ENCODE measurements at places on chromosomes 13 and 19.

GRCh38 chr13:49996951-49997895 lies at the start of gene TRIM13:
TRIM13 (plus strand) TSS chr13:49997042; CDS start chr13:50011941, 14,899 bp downstream.
- peak; percentile 76 for DNase-seq

DNA sequence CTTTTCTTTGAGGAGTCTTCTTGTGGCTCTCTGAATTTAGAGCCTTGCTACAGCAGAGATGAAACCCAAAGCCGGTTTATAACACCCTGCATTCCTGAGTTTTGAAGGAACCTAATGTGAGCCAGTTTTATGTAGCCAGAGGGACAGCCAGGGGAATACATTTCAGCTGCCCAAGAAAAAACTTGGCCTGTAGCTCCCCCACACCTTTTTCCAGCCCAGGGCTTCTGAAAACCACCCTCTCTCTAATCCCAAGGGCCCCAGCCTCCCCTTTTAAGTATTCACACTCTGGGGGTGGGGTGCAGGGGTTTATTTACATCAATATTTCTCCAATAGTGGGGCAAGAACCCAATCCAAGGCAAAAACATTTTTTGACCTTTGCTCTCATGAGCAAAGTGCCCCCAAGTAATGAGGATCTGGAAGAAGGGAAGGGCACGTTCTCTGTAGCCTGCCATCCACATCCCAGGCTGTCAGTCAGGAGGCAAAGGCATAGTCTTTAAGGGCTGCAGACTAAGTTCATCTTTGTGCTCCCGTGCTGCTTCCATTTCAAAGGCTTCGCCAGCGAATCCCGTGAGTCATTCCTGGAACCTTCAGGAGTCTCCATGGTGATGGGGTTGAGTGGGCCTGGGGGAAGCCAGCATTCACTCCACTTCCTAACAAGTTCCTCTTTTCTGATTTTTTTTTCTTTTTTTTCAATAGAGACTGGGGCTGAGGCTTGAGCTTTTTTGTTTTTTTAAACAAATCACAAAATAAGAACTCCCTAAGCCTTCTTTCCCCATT lies 33.2 kb upstream of the MEDAG start:
- DNase-seq, result no peak

- no peak for DNase-seq
Observed at GRCh38 chr19:9709305-9709704, 34.4 kb upstream of the ZNF562 start.

DNA sequence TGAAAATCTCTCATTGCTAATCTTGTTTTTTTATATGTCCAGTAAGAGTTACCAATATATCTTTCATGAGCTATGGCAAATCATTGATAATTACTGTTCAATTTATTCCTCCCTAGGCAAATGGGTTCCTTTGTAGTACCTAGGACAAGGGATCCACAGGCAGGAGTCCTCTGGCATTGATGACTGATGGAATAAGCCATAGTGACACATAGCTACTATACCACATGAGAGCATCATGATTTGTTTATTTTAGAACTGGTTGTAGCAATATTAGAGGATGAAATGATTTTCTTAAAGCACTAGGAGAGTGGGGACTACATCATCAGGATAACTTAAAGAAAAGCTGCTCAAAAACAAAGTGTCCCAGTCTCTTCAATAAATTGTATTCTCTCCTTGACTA lies 21.7 kb upstream of the MAB21L1 start:
- no peak for DNase-seq

- no peak for DNase-seq
Observed at GRCh38 chr13:49097374-49097773, 121.7 kb downstream of the FNDC3A start.

DNA sequence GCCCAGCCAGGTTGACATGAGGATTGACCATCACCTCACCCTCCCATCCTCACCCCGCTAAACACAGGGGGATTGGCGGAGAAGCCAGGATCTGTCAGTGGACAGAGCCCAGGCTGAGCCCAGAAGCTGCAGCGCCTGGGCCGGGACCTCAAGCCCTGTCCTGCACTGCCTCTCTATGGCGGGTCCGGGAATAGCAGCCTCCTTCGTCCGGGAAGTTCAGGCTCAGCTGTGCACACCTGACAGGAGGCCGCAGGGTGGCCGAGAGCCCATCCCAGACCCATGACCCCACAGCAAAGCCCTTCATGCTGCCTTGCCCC lies 67.8 kb downstream of the SPACA7 start:
- peak; percentile 78 for DNase-seq

- DNase-seq, result no peak
Observed at GRCh38 chr13:70223911-70224310, 115.7 kb upstream of the KLHL1 start.

- DNase-seq, result no peak
Observed at GRCh38 chr13:65623148-65623547, 1607.0 kb downstream of the PCDH9 start.

DNA sequence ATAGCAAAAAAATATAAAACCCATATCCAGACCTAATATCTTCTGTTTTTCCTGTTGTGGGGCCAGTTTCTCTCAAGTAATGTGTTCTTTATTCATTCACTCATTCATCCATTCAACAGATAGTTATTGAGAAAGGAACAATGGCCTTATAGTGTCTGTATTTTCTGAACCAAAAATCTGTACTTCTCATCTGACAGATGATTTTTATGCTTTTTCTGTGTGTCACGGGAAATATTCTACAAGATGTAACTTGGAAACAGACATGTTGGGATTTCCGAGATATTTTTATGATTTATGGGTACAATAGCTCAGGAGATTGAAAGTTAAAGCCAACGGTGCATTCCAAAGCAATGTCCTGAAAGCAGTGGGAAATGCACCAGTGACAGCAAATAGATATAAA lies 5.7 kb downstream of the ACOD1 start:
- no peak for DNase-seq

- no peak for DNase-seq
Observed at GRCh38 chr13:36030670-36031331, 100.4 kb downstream of the DCLK1 start.

GRCh38 chr13:94632226-94632980 lies 30.7 kb downstream of the GPR180 start:
- no peak for DNase-seq

DNA sequence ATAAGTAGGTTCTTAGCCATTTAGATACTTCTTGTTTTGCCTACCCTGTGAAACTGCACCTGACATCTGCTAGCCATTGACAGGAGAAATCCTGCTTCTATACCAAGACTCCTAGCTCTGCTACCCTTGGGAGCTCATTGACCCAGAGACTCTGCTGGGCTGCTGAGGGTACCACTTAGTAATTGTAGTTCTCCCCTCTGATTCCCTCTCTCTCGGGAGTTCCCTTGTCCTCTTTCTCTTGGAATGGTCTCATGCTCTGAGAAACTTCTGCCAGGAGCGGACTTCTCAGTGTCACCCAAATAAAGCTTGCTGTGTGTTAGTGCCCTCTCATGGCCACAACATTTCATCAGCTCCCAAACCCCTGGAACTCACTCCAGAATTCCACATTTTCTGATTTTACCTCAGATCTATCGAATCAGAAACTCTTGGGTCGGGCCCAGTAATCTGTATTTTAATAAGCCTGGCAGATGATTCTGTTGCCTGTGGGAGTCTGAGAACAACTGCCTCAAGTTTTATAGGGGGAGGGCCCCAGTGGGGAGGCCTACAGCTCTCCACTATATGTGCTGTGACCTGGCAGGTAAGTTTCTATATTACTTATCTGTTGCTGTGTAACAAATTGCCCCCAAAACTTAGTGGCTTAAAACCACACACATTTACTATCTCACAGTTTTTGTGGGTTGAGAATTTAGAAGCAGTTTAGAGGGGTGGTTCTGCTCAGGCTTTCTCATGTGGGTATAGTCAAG lies 221.1 kb downstream of the TDRD3 start:
- DNase-seq, result no peak

- no peak for DNase-seq
Observed at GRCh38 chr13:48738311-48738710, 84.6 kb downstream of the CYSLTR2 start.

DNA sequence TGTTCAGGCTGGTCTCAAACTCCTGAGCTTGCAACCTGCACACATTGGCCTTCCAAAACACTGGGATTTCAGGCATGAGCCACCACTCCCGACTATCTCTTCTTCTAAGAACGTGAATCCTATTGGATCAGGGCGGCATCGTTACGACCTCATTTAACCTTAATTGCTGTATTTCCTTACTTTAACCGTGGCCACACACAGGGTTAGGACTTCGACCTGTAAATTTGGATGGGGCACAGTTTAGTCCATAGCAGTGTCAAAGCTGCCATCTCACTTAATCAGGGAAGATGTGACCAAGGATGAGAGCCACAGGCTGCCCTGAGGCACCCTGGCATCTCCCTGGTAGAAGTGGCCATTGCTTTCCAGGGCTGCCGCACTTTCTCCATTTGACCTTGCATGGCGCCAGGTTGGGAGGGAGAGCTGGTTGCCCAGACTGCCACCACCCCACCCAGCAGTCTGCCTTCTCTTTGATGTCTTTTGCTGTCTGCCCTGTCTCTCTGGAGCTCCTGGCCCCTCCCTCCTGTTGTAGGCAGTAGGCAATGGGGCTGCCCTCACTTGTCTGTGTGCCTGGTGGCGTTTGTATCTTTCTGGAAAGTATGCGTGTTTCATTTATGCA lies 141.3 kb upstream of the RNF113B start:
- no peak for DNase-seq

- DNase-seq, result no peak
Observed at GRCh38 chr19:47497050-47497766, 13.2 kb upstream of the KPTN start.

- DNase-seq, result no peak
Observed at GRCh38 chr19:33464733-33465115, 56.9 kb downstream of the PEPD start.

- no peak for DNase-seq
Observed at GRCh38 chr19:49165865-49166301, 8.3 kb downstream of the TRPM4 start.

- peak; percentile 59 for DNase-seq
Observed at GRCh38 chr19:47110521-47111005, 3.0 kb downstream of the ZC3H4 start.

GRCh38 chr19:5643060-5643459 lies 20.2 kb downstream of the SAFB start:
- DNase-seq, result no peak

- DNase-seq, result no peak
Observed at GRCh38 chr19:30367421-30367820, 4.8 kb upstream of the ZNF536 start.

DNA sequence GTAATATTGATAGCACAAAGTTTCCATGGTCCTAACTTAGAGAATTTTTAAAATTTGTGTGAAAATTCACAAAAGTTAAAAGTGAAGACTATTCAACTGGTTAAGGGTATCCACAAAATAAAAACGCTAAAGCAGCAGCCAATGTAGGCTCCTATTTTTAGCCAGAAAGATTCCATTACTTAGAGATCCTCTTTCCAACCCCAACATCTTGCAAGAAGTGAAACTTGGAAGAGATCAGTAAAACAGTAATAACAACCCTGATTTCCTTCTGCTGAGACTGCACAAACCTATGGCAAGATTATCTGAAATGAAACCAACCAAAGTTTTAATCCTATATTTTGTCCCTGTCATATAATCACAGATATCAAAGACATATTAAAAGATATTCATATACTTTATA lies 8.5 kb downstream of the TBC1D4 start:
- no peak for DNase-seq

DNA sequence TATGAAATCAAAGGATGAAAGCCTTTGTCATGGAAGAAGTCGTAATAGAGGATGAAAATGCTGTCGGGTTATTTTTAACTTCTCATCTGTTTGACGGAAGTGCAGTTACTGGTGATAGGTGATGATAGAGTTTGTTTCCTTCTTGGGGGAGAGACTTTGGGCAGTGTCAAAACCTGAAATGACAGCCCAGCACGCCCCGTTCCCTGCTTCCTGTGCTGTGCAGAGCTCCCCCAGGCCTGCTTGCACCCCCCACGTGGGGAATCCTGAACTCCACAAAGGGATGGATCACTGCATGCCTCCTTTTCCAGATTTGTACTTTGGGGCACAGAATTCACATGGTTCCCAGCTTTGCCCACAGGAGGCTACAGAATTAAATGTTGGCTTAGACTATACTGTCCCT lies 102.7 kb downstream of the ATP11A start:
- DNase-seq, result no peak

- no peak for DNase-seq
Observed at GRCh38 chr13:73873940-73874830, 260.0 kb downstream of the KLF12 start.

DNA sequence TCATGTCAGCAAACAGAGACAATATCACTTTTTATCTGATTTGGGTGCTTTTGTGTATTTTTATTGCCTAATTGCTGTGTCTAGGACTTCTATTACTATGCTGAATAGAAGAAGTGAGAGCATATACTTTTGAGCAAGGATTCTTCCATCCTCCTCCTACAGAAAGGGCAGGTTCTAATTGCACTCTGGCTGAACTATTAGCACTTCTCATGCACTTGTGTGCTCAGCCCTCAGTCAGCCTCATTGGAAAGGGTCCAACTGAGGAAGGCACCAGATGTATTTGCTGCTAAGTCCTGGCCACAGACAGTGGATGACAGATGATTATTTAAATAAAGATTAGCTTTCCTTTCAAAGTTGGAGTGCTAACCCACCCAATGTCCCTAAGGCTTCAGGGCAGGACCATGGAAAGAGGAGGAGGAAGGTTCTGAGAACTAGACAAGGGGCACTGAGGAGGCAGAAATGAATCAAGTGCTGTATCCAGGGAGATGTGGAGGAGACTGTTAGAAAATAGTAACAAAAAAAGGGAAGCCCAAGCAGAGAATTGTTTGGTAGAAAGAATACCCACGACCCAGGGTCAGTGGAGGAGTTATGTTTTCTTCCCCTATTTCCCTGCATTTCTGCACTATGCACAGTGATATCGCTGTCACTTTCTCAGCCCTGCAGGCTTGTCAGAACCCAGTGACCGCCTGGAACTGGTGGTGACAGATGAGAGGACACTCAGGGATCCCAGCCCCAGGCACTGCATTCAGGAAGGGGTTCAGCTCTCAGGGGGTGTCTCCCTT lies 8.0 kb downstream of the LILRB4 start:
- no peak for DNase-seq

DNA sequence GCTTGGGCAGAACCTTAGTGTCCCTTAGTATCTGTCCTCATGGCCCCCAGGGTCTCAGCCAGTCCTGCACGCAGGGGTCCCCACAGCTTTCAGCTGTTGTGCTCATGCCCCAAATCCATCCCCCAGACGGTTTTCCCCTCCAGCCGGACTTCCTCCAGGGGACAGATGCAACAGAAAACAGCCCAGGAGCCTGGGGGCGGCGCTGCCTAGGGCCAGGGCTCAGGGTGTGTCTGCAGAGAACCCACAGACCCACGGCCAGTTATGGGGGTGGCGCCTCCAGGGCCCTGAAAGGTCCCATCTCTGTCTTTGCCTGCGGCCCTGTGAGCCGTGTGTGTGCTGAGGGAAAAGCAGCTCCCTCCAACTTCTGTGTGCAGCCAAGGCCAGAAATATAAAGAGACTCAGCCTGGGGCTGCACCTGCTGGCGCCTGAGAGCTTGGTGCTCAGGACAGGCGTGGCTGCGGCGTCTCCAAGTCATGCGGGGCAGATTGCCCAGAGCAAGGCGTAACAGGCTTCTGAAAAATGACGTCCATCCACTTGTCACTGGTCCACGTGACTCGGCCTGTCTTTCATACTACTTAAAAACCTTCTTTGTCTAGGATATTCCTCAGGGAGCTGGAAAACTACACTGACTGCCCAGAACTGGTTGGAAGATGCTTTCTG lies 22.1 kb upstream of the F7 start:
- peak; percentile 98 for DNase-seq

All from NCI-H187 (cell line).